ENCODE measurements at places on chromosomes 11 and 22. TPM values are rescaled to one million over a fixed set of nuclear protein-coding genes. Genes with fewer than 3 reads are reported as not detected.

DNA sequence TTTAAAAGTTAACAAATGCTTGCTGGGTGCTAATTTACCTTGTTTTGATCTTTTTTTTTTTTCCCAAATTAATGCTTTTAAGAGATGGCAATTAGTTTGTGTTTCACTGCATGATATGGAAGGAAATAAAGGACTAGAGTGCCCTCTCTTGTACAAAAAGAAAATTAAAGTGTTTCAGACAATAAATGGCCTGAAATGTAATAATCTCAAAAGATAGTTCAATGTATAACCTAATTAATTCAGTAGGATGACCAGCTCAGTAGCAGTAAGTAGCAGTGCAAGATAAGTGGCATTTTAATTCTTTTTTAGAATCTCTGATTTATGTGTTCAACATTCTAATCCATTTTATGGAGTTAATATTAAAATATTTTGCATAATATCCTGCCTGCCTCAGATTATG is 39.9 kb upstream of the MYO18B start:
- no peak for DNase-seq

GRCh38 chr11:70226183-70226582 is 23.1 kb downstream of the FADD start:
- no peak for DNase-seq

DNA sequence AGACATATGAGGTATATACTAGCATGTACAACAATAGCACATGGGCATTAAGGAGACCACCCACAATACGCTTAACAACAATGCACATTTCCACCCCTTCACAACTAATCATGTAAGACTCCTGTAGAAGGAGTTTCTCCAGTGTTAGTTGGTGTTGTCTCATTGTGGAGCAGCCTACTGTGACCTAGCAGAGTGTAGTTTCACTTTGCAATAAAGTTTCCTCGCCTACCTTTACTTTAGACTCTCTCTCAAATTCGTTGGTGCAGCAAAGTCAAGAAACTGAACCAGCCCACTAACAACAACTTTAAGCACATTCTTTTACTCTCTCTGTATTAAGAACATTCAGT is 863.6 kb downstream of the FAM181B start:
- DNase-seq = no peak

DNA sequence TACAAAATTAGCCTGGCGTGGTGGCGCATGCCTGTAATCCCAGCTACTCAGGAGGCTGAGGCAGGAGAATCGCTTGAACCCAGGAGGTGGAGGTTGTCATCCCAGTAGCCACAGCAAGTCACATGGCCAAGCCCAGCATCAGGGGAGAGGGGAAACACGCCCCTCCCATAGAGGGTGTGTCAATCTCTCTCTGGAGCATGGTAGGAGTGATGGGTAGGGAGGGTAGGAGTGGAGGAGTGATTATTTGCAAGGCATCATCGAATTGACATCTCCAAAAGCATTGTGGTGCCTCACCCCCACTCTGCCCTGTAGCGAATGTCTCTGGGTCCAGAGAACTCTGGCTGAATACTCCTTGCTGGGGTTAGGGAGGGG is 6.1 kb upstream of the SSTR3 start:
- DNase-seq = no peak

The APOA5 gene
- not detected for total RNA-seq

DNA sequence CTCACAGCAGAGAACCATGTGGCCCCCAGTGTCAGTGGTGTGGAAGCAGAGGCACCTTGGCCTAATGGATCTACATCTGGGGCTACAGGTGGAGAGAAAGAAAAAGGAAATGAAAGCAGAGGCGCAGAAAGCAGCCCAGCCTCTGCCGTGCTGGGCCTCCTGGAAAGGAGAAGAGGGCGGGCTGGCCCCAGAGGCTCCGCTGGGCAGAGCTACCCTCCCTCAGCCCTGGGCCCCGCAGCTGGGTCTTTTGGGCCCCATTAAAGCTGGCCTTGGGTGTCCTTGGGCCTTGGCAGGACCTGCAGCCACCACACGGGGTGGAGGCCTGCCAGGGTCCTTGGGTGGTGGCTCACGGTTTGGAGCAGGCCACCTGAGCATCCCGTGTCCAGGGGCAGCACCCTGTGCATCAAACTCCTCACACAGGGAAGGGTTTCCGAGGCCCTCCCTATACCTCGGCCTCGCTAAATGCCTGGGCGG is 31.6 kb upstream of the GAL start:
- no peak for DNase-seq

The CCDC87 gene
- total RNA-seq = 0.61 TPM

The LIPT2 gene
- 5.0 TPM for total RNA-seq

- DNase-seq = no peak
Measured at GRCh38 chr11:63907808-63908530, 9.0 kb downstream of the RCOR2 start.

The SLC29A2 gene
- not detected for total RNA-seq

GRCh38 chr11:17405232-17406005 is 17.0 kb upstream of the KCNJ11 start:
- DNase-seq = peak; percentile 92

DNA sequence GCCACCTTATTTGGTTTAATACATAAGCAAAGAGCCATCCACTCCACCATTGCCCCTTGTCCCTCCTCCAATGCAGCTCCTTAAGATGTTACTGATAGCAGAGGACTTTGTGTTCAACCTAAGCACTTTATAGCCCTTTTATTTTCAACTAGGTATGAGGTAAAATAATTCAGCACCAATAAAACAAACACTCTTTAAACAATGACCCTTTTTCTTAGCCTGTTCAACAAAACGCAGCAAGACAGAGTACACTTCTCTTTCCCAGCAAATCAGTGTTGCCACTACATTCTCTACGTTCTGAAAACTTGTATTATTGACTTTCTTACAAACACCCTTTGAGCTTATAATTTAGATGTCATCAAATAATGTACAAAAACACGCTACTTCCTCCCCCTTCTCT is 104.0 kb upstream of the IGLL5 start:
- no peak for DNase-seq

DNA sequence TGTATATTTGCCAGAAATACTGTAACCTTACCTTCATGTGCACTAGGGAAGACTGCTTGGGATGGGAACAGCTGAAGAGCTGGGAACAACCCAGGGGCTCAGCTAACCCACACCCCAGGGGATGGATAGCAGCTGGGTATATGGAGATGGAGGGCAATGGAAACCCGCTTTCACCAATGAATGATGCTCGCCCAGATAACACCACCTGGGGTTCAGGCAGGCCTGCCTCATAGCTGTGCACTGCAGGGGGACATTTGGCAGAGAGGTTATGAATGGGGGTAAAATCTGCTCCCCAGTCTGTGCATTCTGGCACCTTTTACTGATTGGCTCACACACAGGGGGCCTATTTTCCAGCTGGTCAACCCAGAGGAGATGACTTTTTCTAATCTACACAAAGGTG is 170.7 kb downstream of the CHST1 start:
- no peak for DNase-seq

DNA sequence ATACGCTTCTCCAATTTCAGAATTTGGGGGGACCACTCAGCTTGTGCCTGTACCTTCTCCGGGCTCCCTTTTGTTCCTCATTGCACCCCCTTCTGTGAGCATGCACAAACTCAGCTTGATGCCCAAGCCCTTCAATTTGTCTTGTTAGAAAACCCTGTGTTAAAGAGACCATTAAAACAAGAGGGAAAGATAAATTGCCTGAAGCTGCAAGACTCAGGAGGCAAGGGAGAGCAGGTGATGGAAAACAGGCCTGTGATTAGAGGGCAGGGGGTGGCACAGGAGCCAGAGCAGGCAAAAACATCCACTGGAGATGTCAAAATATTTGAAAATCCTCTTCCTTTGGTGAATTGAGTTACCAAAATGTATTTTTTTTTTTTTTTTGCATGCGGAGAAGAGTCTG is 121.7 kb downstream of the MIAT start:
- no peak for DNase-seq

The RIBC2 gene
- 5.3 TPM for total RNA-seq

The FADS3 gene
- 86.2 TPM for total RNA-seq

The MS4A15 gene
- total RNA-seq = not detected

The SULT4A1 gene
- not detected for total RNA-seq

The RASL10A gene
- not detected for total RNA-seq

DNA sequence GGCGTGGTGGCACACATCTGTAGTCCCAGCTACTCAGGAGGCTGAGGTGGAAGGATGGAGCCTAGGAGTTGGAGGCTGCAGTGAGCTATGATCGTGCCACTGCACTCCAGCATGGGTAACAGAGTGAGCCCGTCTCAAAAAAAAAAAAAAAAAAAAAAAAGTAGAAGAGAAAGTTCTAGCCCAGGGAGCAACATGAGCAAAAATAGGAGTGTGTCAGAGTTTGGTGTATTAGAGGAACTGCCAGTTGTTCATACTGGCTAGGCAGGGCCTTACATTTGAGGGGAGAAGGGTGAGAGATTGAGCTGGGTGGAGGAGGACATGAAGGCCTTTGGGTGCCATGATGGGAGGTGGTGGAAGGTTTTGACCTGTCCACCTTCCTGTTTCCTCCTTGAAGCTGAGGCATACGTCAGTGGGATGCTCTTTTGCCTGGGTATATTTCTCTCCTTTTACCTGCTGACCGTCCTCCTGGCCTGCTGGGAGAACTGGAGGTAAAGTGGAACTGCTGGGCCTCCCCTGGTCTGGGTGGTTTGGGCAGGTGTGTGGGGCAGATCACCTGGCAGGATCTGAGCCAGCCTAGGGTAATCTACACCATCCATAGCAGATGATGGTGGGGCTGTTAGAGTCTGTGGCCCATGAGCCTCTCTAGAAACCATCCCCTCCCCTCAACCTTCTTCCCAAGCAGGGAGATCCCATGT is 7.3 kb downstream of the SIDT2 start:
- no peak for DNase-seq

The CCDC116 gene
- 0.07 TPM for total RNA-seq

The KCTD14 gene
- total RNA-seq = 10.0 TPM

DNA sequence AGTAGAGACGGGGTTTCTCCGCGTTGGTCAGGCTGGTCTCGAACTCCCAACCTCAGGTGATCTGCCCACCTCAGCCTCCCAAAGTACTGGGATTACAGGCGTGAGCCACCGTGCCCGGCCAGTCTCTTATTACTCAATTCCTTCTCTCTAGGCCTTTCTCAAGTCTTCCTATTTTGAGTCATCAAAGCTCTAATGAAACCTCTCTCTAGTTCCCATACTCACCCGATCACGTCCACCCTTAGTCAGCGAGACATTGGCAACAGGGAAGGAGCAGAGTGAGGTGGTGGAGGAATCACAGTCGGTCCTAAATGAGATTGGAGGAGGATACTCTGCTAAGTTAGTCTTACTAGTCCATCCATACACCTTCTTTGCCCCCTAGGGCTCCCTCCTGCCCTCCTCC is 5.0 kb downstream of the BSCL2 start:
- no peak for DNase-seq

The TENM4 gene
- 0.70 TPM for total RNA-seq

The BEST1 gene
- not detected for total RNA-seq

DNA sequence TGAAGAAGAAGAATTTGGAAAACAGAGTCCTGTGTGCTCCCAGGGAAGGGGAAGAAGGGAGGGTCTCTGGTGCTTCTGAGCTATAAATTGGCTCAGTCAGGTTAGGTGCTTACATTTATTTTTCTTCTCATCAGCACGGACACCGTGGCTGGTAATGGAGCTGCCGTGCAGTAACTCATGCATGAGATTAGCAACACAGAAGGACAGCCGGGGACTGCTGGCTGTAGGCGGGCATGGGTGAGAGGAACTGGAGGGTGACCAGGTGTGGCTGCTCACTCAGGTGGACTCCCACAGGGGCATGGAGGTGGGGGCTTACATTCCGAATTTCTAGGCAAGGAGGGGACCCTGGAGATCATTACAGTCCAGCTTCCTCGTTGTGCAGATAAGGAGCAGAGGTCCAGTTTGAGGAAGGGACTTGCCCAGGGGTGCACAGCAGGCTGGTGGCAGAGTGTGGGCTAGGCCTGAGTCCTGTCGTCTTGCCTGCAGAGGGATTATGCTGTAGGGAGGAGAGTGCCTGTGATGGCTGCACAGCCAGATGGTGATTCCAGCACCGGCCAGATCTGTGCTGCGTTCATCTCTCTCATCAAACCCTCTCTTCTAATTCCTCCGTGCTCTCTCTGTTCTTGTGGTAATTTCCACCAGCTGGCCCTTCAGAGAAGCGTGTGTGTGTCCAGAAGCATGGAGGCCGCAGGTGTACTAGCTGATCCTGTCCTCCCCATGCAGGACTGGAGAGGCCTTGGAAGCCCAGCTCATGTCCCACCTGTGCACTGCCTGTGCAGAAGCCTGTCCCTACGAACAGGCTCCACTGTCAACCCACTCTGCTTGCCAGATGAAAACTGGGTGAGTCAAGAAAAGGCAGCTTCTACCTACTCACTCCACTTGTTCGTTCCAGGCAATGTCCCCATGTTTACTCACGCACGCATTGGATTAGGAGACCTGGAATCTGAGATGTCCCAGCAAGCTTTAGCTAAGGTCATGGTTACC is 78.9 kb downstream of the NTM start:
- no peak for DNase-seq

DNA sequence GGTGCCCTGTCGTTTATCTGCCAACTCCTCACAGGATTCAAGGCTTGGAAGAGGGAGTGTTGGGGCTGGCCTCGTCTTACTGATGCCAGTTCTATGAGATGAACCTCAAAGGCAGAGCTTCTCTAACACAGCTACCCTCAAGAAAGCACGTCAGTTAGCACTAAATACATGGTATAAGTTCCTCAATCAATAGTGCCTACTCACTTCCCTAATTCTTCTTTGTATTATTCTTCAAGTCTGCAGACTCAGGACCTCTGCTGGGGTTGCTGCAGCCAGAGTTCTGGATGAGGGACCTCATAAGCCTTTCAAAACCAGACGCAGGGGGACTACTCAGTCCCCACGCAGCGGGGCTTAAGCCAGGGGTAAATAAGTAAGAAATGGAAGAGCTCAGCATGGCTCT is 118.3 kb downstream of the VPREB1 start:
- no peak for DNase-seq

DNA sequence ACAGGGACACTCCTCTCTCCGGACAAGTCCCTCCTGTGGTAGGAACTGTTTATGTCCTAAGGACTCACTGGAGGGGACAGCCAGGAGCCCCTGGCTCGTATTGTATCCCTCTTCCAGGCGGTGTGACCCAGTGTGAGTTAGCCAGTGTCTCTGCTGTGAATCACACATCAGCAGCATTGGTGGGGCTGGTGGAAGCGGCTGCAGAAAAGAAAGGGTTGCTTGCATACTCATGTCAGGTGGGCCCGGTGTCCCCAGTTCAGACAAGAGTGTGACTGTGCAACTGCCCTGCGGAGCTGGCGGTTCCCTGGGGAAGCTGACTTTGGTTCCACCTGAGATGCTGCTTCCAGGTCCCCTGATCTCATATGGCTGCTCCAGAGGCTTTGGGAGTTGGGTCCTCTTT is 99.4 kb downstream of the ZBTB16 start:
- DNase-seq = no peak

The SMCO4 gene
- 76.2 TPM for total RNA-seq

DNA sequence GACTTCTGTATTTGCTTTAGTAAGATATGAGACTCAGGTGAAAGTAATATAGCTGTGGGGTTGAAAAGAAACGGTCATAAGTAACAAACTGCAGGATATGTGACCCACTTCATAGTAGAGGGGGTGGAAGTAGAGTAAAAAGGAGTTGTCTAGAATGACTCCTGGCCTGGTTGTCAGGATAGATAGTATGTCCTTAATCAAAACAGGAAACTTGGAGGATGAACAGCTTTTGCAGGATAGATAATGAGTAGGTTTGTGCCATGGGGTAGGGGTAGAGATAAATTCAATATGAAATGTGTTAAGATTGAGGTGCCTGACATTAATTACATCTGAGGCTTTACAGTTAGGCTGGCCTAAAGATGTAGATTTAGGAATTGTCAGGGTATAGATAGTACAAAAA is 47.0 kb upstream of the B3GNT6 start:
- no peak for DNase-seq

The SLC1A2 gene
- not detected for total RNA-seq
